ENCODE measurements at places on chromosomes 11 and 22.

DNA sequence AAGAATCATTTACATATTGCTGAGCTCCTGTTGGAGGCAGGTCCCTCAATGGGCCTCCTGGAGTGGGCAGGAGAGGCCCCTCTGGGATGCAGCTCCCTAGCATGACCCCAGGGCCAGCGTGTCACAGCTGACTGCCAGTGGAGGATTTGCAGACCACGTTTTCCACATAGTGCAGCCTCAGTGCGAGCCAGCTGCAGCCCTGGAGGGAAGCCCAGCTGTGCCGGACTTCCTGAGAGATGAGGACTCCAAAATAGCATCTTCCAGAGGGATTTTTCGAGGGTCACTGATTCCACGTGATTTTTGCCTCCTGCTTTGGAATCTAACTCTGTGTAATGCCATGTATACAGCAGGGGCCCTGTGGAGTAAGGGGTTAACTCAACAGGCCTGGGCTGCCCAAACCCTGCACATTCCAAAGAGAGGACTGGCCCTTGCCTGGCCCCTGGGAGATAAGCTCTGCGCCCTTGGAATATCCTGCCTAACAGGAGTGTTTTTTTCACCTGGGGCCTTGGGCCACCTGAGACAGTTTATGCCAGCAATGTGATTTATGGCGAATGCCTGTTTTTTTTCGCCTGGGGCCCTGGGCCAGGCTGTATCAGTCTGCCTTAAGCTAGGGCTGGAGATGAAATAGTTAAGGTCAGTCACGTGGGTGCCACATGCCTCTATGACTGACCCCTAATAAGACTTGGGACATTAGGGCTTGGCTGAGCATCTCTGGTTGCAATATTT lies 47.4 kb downstream of the RPS6KA4 start:
- DNase-seq: no peak

DNA sequence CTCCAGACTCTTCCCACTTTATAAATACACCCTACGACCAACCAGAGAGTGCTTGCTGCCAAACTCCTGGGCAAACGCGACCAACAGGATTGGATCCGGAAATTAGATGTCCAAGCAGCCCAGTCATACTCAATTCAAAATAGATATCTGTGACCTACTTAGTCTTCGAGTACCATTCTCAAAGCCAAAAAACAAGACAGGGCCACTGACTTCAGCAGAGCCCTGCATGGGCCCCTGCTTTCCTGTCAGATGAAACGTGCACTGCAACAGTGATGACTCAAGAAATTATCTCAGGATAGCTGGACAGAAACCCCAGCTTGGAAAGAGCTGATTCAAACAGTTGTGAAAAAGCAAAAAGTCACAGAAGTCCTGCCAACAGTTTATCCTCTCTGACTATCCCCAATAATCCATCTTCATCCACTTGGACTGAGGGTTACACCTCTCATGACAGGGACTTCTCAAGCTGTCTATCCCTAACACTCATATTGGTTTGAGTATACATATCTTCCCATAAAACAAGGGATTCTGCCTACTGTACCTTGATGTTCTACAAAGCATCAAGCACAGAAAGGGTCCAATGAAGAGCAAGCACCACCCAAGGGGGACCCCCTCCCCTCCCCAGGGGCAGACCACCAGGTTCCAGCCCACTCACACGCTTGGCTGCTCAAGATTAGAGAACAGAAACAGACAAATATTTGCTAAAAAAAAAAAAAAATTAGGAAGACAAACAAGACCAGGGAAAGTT lies 17.4 kb downstream of the SMCO4 start:
- DNase-seq: no peak

DNA sequence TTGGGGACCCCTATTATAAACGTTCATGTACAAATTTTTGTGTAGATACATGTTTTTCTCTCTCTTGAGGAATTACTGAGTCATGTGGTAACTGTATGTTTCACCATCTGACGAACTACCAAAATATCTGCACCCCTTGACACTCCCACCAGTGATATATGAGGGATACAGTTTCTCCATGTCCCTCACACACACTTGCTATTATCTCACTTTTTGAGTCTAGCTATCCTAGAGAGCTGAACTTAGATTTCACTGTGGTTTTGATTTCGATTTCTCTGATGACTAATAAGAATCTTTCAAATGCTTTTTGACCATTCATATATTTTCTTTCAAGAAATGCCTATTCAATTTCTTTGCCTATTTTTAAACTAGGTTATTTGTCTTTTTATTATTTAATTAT lies 200.2 kb downstream of the PGR start:
- no peak for DNase-seq

- peak; percentile 81 for DNase-seq
These were observed 9.1 kb upstream of the CLCF1 start for GRCh38 chr11:67382276-67383136.

DNA sequence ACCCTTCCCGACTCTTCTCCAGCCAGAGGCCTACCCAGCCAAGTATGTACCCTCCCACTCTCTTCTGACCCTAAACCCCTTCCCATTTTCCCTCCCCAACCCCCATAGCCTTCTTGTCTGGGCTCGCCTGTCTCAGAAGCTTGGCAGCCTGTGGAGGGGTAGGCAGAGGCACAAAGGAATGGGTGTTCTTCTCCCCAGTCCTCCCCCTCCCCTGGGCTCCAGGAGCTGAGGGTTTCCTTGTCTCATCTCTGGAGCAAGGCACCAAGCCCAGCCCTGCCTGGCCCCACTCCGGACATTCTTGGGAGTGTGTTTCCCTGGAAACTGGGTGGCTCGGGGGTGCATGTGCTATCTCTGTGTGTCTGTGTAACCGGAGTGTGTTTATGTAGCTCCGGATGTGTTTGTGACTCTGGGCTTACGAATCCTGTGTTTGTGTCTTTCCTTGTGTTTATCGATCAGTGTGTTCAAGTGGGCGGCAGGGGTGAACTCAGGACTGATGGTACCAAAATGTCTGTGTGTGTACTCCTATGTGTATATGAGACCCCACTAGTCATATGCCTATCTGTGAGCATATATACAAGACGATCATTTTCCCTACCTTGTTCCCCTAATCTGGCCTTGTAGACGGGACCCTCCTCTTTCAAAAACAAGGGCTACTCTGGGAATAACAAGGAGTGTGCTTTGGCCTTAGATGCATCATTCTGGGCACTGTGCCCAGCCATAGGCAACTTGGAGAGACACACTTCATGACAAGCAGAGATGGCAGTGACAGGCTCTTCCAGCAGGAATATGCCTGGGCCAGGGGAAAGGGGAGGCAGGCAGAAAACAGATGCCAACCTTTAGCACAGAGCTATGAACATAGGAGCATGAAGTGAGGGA lies 10.9 kb downstream of the PHLDB1 start:
- DNase-seq: no peak

GRCh38 chr11:81772166-81772565 lies 961.5 kb downstream of the FAM181B start:
- DNase-seq: no peak

GRCh38 chr11:35326266-35326879 lies 93.0 kb downstream of the SLC1A2 start:
- no peak for DNase-seq

DNA sequence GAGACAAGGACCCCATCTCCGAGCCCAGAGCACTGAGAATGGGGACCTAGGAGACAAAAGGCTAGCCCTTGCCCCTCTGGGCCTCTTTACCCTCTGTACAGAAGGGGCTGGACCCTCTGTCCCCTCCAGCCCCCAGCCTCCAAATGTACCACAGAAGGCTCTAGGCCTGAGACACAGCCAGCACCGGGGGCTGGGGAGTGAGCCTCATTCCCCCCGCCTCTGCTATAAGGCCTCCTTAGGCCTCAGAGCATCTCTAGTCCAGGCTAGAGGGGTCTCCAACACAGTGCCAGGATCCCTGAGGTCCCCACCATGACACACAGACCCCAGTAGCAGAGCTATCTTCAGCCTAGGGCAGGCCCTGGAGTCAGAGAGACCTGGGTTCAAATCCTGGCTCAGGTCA lies 4.8 kb downstream of the SMTN start:
- DNase-seq: no peak

GRCh38 chr11:57344826-57345225 lies 6.7 kb downstream of the P2RX3 start:
- no peak for DNase-seq

- DNase-seq: peak; percentile 51
These were observed 1.9 kb downstream of the NLRP6 start for GRCh38 chr11:279966-280705.

GRCh38 chr11:111299101-111300026 lies 1.0 kb downstream of the POU2AF3 start:
- DNase-seq: no peak

DNA sequence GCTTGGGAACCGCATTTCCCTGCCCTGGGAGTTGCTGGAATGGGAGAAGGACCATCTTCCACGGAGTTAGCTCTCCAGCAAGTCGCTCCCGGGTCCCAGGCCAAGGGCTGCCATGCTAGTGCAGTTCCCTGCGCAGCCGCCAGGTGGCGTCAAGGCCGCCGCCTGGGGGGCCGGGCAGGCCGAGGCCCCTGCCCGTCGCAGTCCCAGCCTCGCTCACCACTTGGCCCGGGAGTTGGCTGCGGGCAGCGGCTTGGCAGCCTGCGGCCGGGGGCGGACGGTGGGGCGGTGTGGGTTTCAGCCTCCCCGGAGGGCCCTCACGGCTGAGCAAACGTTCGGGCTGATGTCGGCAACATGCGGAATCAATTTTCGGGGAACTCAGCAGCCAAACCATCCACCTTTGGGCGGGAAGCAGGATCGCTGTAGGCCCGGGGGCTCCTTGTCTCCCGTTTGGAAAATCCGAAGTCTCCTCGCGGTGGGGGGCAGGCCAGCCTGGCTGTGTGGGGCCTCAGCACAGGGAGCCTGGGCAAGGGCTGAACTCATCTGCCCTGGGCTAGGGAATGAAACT lies 415.1 kb downstream of the SOX6 start:
- no peak for DNase-seq

DNA sequence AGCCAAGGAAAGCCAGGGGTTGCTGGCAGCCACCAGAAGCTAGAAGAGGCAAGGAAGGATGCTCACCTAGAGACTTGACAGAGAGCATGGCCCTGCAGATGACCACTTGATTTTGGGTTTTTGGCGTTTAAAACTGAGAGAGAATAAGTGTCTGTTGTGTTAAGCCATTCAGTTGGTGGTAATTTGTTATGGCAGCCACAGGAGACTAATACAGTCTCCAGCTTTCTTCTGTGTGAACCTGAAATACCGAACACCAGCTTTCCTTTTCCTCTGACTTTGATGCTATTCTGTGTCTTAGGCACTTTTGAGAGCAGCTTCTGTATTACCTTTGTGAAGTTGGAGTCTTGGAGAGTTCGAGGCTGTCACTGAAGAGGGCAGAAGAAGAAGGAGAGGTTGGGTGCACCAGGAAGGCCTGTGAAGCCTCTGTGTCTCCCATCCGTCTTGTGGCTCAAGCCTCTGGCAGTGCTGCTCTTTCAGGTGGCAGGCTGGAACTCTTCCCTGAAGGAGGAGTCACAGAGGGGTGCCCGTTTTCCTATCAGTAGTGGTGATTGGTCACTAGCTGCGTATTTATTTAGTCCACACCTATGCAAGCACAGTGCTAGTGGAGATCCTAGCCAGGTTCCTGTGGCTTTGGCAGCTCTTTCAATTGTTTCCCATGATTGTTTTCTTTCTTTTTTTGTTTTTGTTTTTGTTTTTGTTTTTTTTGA lies 2.5 kb downstream of the TBC1D22A start:
- no peak for DNase-seq

DNA sequence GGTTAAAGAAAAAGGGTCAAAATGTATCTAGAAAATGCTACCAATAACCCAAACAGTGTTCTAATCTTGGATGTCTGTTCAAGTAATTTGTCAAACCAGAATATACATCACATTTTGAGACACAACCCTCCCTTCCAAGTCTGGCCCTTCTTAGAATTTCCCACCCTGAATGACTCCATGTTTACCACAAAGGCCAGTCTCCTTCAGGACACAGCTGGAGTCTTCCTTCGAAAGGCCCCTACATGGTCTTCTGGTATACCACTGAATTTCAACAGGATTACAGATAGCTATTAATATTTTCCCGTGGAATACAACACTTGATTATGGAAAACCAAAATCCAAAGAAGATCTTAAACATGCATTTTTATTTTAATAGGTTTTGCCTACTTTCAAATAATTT lies 10.2 kb downstream of the CCDC34 start:
- no peak for DNase-seq

DNA sequence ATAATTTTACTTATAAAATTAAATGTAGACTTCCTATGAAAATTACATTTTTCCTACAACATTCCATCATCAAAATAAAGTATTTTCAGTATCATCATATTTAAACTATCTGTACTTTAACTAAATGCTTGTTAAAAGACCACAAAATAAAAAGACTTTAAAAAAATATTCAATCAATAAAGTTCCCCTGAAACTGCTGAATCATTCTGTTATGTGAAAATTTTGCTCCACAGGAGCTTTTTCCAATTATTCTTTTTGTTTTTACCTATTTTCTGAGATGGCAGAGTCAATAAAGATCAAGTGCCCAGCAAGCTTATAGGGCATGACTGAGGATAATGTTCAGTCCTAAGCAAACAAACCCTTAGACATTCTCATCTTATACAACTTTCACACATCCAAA lies 27.3 kb downstream of the ALKBH8 start:
- no peak for DNase-seq

- no peak for DNase-seq
These were observed 367 bp downstream of the HPS5 start for GRCh38 chr11:18321578-18321968.

- DNase-seq: no peak
These were observed 4.0 kb downstream of the LRP4 start for GRCh38 chr11:46914363-46914762.

GRCh38 chr22:23521441-23522113 lies 58.5 kb downstream of the IGLL1 start:
- DNase-seq: peak; percentile 86

- DNase-seq: no peak
These were observed 5.9 kb upstream of the MRGPRG start for GRCh38 chr11:3224401-3225057.

DNA sequence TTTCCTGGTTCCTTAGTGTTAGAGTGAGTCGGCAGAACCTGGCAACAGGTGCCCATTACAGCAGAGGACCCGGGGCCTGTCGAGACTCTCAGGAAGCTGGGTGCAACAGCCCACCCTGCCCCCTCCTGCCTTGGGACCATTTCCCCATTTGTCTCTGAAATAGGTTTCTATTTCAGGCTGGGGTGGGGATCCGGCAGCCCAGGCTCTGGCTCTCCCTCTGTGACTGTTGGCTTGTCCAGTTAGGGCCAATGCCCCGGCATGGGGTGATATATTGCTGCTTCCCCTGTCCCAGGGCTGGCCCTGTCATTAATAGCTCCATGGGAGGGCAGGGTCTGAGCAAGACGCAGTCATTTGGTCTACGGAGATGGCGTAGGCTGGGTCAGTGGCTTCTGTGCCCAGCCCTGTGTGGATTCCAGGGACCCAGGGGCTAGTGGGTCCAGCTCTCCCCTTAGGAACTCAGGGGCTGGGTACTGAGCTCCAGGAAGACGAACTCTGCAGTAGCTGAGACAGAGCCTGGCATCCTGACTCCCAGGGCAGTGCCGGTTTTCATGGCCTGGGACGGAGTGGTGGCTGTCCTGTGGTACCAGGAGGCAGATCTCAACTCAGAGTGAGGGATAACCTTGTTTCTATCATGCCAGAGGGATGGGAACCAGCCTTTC lies 2.7 kb downstream of the P2RY6 start:
- no peak for DNase-seq

DNA sequence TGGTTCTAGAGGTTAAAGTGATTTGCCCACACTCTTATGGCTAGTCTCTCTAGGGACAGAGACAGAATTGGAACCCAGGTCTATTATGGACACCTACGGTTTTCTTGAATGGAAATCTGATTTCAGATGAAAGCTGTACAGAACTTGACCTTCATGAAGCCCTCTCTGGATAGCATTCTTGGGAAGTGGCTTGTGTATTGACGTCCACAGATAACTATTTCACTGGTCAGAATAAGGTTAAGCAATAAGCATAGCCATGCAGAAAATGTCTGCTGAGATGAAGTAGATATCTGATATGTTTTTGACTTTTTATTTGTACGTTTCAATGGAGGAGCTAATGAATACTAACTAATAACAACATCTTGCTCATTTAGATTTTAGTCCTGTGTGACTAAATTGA lies 1.1 kb downstream of the TLCD5 start:
- DNase-seq: no peak
